Activated T-helper 1 cell treated with anti-CD3 and anti-CD28 coated beads, Interleukin-12 subunit alpha, Interleukin-12 subunit beta, Interleukin-2, Interleukin-4 antibody, amounts not matched to agents 30 ng/mL and 10 ng/mL and 1 ng/mL, durations not matched to agents 14 hours and 24 hours and 36 hours (primary cell): ENCODE measurements at places on chromosomes 5 and 9.

DNA sequence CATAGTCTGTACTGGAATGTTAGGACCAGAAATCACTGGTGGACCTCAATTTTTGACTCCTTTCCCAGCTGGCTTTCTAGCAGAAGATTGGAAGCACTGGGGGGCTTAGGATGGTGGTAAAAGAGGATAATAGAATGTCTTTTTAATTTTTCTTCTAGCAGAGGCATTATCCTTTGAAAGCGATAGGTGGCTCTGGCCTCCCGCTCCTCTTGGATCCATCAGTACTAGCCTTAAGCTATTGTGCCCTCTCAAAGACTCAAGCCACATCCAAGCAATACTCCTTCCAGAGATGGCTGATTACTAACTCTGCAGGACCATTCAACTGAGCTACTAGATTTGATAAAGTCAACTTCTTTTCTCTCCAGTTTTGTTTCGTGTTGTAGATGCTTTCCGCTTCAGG, 610.6 kb downstream of the CDH12 start:
- DNase-seq: no peak

GRCh38 chr5:63089147-63089546, 510.5 kb downstream of the LRRC70 start:
- DNase-seq: no peak

DNA sequence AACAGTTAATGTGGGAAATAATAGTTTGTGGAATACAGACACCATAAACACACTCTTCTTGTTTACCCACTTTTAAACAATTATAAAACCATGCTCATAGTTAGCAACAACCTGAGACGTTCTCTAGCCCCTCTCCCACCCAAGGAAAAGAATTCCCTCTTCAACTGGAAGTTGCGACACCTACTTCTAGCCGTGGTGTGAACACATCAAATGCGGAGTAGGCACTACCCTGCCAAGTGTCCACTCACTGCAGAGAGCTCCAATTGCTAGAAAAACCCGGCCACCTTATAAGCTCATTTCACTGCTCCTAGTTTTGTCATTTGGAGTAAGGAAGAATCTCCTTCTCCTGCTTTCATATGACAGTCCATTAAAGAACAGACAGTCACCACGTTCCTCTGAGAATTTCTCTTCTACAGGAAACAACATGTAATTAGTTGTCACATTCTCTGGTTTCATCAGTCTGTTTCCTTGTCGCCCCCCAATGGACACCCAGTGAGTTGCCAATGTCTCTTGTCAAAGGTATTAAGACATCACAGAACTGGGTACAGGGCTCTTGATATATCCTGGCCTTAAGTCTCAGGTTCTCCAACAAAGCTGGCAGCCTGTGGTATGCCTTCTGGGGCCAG, 47.3 kb downstream of the PRLR start:
- no peak for DNase-seq

DNA sequence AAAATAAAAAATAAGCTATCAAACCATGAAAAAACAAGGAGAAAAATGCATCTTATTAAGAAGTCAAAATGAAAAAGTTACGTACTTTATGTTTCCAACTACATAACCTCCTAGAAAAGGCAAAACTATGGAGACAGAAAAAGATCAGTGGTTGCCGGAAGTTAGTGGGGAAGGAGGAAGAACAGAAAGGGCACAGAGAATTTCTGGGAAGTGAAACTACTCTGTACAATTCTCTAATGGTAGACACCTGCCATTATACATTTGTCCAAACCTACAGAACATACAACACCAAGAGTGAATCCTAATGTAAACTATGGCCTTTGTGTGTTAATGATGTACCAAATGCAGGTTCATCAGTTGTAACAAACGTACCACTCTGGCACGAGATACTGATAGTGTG, 25.3 kb downstream of the SMU1 start:
- no peak for DNase-seq

DNA sequence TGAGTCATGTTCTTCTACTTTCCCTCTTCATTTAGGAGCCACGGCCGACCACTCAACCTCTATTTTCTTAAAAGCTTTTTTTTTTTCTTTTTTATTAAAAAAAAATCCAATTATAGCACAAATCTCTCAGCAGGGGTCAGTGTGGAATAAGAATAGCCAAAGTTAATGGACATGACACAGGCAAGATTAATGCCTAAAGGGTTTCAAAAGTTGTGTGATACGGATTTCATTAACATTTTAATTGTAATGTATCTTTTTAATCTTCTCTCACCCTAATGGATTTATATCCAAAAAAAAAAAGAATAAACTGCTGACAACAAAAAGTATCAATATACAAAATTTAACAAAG, 5.4 kb downstream of the NACC2 start:
- no peak for DNase-seq

- no peak for DNase-seq
Observed at GRCh38 chr9:119758990-119759389, 389.8 kb upstream of the BRINP1 start.
